Cerebellar nuclear complex (tissue), 1 donor: ENCODE measurements at places on chromosomes 11 and 22.

DNA sequence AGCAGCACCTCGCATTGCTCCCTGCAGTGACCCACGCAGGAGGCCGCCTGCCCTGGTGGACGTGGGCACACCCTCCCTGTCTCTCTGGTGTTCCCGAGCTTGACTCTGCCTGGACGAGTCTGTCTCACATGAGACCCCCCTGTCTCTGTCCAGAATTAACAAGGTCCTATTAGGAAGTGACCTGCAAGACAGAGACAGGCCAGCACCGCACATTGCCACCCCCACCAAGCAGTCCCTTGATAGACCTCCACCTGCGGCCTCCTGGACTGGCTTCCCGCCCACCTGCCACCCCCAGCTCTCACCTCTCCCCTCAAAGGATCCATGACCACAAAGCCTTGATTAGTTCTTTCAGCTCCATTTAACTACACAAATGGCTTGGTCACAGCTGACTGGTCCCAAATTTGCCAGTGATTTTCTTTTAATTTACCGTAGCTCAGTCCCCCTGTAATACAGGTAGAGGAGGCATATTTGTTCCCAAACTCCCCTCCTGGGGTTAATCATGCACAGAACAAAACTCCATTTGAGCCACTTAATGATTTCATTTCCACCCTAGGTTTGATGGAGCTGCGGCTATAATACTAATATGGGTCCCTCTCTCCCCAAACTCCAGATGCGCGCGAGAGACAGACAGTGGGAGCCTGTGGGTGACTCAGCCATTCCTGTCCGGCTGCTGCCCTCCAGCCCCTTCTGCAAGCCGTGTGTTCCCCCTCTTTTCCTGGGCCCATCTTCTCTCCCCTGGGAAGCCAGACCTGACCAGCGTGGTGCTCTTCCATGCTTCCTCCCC is 11.2 kb downstream of the SPATA19 start:
- no peak for DNase-seq

DNA sequence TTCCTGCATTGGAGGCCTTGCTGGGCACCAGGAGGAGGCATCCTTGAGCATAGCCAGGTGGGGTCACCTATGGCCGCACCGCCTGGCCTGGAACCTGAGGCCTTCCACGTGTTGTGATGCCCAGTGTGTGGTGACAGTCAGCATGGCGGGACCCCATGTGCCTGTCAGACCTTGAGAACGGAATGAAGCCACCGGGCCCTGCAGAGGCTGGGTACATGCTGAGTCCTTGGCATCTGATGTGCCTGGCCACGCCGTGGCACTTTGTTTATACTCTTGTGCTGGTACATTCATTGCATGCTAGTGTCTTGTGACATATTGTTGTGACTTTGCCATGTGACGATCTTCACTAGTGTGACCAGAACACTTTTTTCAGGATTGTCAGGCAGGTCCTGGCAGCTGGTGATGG is 8.5 kb upstream of the MYO7A start:
- no peak for DNase-seq

DNA sequence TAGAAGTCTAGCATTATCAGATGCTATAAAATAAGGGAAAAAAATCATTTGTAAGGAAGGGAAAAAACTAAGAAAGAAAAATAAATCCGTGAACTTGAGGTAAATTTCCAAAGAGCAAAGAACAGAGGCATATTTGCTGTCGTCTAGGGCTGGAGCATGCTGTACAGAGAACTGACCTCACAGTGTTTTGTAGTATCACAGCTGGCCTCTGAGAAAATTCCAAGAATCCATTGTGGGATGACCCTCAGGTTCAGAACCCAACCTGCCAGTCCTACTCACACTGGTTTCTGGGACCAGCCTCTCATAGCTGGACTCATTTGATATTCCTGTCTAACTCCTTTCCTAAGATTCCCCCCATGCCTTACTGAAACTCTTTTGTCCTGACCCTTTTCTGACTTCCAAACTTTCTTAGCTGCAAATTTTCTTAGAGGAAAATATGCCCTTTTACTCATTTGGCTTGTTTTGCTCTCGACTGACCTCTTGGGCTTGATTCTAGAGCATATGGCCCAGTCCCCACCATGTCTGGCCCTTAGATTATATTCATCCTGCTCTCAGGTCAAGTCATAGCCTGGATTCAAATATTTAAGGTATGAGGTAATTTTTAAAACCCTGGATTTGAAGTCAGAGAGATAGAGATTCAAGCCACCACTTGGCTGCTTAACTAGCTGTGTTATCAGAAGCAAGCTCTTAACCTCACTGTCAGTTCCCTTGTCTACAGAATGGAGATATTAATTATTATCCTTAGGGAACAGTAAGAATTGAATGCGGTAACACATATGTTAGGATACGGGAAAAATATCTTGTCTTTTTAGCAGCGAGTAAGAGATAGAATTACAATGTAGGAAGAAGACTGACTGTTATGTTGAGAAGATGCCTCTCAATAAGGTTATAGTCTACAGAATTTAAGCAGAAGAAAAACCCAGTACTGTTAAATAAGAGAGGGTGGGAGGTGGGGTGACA is 89.7 kb upstream of the KCNA4 start:
- no peak for DNase-seq

DNA sequence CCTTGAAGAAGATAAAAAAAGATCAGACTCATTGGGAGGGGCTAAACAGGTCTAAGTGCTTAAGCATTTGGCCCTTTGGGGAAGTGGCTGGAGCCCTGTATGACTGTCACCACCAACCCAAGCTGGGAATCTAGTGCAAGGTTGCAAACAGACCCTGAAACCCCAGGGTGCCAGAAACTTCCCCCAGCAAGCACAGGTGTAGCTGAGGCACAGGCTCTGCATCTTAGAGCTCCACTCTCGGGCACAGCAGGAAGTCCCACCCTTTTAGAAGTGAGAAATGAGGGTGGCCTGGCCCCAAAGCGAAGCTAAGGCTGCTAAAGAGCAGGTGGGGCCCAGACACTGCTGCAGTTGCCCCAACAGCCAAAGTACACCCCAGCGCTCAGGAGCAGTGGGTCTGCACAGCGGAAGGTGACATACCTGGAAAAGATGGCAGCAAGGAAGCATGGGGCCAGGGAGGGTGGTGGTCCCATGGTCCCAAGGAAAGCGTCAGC is 5.8 kb upstream of the KDM2A start:
- DNase-seq = no peak
